Activated T-helper 1 cell treated with anti-CD3 and anti-CD28 coated beads, Interleukin-2, amount 50 U/mL, for 16 hours (primary cell): ENCODE measurements at places on chromosomes 1 and 21.

DNA sequence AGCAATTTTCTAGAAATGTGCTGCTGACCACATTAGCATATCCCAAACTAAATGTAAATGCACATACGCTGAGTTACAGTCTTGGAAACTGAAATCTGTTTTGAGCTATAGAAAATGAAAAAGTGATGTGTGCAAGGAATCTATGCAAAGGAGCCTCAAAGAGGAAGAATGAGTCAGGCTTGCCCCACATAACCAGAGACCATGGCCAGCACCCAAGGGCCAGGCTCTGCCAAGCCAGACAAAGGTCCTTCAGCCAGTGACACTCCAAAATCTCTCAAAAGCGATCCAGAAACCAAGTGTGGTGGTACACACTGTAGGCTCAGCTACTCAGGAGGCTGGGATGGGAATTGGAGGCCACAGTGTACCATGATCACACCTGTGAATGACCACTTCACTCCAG lies 195.2 kb downstream of the TOMM20 start:
- no peak for DNase-seq

- no peak for DNase-seq
Observed at GRCh38 chr1:106224426-106224825, 832.0 kb upstream of the PRMT6 start.

GRCh38 chr1:200217703-200218102 lies 190.2 kb downstream of the NR5A2 start:
- no peak for DNase-seq

- no peak for DNase-seq
Observed at GRCh38 chr1:234559152-234559901, 50.7 kb downstream of the IRF2BP2 start.

DNA sequence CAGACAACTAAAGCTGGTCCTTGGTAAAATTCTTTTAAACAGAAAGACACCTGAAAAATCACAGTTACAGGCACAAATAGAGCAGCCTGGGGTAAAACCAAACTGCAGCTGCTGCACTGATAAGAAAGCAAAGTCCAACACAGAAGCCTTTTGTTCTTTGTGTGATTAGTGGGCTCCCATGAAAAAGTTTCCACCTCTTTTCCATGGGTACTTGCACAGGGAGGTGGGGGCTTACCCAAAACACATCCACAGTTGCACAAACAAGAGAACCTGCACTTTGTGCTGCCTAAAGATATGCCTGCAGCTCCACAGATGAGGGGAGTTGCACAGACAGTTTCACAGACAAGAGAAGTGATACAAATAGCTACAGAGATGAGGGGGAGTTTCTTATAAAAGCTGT lies 106.7 kb upstream of the SLC5A9 start:
- no peak for DNase-seq

- no peak for DNase-seq
Observed at GRCh38 chr1:24860841-24861240, 69.2 kb downstream of the RUNX3 start.

- no peak for DNase-seq
Observed at GRCh38 chr1:206646504-206646903, 11.2 kb downstream of the DYRK3 start.

- no peak for DNase-seq
Observed at GRCh38 chr1:169070547-169070946, 35.9 kb upstream of the ATP1B1 start.

DNA sequence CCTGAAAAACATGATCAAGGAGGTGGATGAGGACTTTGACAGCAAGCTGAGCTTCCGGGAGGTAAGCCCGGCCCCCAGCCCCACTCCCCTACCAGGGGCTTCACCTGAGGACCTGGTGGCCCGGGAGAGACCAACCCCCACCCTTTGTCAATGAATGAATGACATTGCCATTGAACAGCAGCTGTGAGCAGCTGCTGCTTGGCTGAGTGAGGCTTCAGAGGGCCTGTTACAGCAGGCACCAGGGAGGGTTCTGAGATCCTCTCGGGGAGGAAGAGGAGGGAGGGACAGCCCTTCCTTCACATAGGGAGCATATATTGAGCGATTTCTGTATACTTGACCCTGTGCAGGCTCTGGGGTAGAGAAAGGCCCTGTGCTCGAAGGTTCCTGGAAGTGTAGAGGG lies 12.3 kb upstream of the CTRC start:
- no peak for DNase-seq

DNA sequence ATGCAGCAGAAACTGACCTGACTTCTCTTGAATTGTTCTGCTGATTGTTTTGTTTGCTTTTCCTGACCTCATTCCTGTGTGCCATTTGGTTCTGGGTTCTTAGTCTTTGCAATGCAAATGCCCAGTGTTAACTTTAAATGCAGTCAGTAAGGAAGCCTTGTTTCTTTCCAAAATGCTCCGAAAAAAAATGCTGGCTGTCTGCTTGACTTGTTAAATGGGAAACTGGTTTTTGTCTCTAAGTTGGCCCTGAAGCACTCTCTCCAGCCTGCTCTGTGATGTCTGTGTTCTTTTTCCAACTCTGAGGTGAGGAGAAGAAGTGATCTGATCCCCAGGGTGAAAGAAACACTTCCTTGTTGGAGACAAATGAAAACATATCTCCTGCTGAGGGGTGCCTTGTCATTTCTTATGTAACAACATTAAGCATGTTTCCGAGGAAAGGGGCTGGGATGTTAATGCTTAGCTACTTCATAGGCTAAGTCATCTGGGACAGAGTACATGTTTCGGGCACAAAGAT lies 256.3 kb upstream of the ADGRL4 start:
- no peak for DNase-seq
